Naive B cell (primary cell): ENCODE measurements at places on chromosomes 12 and 14.

GRCh38 chr12:3333991-3334391, 157.0 kb upstream of the PRMT8 start:
- no peak for DNase-seq

DNA sequence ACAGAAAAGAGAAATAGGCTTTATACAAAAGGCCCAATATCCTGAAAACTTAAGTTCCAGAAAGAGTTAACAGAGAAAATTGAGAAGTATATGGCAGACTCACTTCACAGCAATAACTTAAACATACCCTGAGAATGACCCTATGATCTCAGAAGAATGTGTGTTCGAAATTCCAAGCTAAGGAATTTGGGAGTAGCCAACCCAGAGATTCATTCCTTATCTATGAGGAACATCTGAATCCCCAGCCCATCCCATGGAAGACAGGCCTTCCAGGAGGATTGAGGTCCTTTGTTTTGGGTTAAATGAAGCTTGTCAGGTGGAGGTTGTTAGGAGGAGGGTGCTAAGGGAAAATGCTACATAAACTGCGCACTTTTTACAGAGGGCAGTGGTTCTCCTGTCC, 7.5 kb upstream of the SAV1 start:
- DNase-seq: no peak

- no peak for DNase-seq
These were observed 17.6 kb downstream of the KLHL28 start for GRCh38 chr14:44944107-44944506.

- no peak for DNase-seq
These were observed 36.3 kb downstream of the ATF7 start for GRCh38 chr12:53589915-53590314.

DNA sequence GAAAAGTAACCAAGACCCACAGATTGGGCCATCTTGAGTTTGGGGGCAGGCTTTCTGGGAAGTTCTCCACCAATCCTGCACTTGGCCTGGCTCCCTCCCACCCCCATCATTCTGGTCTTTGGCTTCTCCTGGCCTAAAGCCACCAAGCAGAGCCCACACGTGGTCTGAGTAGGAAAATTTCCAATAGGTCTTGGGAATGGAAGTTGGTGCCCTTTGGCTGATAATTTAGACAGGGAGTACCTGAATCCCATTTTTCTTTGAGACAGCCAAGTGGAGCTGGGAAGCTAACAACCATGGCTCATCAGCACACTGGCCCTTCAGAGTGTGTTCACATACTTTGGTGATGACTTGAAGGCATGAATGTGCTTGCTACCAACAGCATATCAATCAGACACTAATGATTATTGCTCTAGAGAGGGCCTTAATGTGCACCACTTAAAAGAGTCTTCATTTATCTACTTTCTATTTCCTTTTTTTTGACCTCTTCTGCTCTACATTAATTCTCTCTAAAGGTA, 156.0 kb downstream of the EGLN3 start:
- DNase-seq: no peak

DNA sequence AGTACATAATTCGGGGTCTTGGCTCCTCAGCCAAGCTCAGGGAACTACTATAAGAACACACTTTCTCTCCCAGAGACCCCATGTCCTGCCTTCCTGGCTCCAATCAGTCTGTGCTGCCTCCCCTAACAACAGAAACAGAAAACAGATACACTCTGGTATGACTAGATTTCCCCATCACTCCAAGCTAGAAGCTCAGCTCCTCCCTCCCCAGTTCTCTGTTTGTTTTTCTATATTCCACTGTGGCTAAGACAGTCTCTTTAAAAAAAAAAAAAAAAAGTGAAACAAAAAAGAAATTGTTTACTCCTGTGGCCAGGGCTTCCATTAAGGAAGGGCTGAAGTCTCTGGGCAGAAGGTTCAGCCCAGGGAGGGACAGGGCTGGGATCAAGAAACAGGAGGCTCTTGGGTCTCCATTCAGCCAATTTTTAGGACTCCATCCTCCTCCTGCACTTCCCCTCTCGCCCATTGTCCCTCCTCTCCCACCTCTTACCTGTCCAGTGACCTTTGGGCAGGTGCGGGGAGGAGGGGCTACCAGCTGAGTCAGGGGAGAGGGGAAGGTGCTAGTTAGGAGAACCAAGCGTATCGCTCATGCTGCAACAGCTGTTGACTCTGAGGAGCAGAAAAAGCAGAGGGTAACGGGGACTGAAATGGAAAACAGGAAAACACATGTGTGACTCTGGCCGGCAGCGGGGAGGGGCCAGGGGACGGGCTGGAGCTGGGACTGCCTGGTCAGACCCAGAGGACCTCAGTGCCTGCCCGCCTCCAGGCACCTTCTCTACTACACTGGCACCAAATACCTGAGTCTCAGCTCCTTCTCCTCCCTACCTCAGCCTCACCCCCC, 4.1 kb upstream of the SLC7A7 start:
- DNase-seq: no peak

GRCh38 chr14:105283899-105284298, 16.9 kb downstream of the BRF1 start:
- no peak for DNase-seq

DNA sequence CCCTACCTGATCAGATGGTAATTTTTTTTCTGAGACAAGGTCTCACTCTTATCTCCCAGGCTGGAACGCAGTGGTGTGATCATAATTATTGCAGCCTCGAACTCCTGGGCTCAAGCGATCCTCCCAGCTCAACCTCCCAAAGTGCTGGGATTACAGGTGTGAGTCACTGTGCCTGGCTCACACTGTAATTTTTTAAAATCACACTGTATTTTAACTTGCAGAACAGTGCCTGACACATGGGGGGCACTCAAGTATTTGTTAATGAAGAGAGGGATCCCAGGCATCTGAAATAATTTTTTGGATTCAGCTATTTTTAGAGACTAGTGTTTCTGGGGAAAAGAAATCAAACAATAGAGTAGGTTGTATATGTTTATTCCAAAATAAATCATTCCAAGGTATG, 21.7 kb downstream of the LIMA1 start:
- no peak for DNase-seq
